ENCODE measurements at places on chromosomes 4 and X.
A peak's percentile ranks its signal among the peaks of the same experiment; 100 is the strongest.

GRCh38 chrX:45850775-45851433, 650.2 kb upstream of the DIPK2B start:
- peak; percentile 3 for DNase-seq

GRCh38 chr4:73990988-73991741, 3.2 kb upstream of the PPBP start:
- DNase-seq: no peak

DNA sequence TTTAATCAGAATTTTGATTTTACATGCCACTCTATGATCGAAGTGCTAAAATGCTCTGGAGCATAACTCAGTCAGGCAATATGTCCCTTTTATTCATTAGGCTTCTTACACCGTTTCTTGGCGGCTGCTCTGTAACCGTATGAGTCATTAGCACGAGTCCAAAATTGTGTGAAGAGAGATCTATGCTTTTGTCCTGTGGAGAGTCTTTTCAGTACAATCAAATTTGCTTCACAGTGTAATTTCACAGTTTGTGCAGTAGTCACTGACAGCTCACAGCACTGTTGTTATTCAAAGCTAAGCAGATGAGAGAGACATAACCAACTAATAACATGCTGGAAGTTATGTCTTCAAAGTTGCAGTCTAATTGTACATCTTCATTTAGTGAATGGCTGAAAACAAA, 167.8 kb downstream of the PCDH10 start:
- no peak for DNase-seq

DNA sequence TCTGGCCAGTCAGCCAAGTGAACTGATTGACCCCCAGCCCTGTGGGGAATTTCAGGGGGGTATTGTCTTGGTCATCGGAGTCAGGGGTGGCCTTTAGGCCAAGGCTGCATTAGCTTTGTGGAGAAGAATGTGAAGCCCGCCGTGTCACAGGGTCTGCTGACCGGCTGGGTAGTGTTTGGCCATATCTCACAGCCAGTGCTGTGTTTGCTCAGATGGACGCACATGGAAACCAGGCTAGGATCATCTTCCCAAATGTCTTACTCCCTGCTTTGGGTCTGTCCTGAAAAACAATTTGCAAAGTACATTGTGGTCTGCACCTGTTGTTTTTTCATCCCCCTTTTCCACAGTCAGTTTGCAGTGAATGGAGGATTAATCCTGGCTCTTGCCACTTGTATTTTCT, 13.0 kb downstream of the TMEM164 start:
- DNase-seq: no peak

DNA sequence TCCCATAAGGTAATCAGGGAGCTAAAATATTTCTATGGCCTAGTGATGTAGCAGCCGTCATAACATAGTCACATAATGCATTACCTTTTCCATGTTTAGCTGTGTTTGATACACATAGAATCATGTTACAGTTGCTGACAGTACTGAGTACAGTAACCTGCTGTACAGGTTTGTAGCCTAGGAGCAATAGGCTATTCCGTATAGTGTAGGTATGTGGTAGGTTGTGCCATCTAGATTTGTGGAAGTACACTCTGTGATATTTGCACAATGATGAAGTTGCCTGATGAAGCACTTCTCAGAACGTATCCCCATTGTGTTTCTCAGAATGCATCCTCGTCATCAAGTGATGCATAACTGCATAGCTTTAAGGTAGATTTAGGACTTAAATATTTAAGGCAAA, 495.6 kb upstream of the ZFP42 start:
- no peak for DNase-seq

DNA sequence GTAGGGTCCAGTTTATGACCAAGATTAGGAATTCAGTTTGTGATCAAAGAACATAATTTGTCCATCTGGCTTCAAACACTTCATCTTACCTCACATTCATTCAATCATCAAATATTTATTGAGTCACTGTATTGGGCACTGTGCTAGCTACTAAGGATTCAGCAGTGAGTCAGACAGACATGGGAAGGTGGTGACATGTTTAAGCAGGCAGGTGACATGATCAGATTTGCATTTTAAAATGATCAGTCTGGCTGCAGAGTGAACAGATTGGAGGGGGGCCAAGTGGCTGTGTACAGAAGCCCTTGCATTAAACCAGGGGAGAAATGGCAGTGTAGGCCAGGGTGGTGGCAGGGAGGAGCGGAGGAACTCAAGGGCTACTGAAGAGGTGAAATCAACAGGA, 25.1 kb upstream of the APLN start:
- peak; percentile 57 for DNase-seq

DNA sequence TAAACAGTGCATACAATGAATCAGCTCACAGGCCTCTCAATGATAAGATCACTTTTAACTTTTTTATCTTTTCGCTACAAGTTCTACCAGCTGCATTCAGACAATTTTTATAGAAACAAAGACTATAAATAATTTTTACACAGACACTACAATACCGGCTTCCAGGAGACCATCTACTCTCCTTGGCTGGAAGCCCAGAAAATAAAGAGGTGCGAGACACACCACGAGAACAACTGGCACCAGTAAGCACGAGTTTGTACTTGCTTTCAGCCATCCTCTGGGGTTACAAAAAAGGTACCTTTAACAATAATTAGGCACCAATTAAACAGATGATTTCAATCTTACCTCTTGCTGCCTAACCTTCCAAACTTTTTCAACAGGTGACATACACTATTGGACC, 11.2 kb upstream of the PRDX4 start:
- DNase-seq: no peak

DNA sequence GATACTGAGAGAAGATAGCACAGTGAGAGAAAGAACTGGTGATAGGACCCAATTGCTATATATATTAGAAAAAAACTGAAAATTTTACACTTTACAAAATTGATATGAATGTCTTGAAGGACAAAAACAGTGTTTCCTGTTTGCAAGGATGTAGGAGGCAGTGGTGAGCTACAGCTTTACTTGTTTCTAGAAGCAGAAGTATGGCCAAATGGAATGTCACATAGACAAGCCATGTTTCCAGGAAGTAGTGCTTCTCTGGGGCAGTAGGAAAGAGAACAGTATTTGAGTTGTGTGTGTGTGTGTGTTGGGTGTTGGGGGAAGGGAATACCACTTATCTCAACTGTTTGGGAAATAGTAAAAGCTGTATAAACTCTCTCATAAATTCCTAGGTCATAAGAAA, 60.9 kb upstream of the IBSP start:
- no peak for DNase-seq

All from NCI-H774 (cell line).